ENCODE measurements at places on chromosomes 3 and 15.

- no peak for DNase-seq
Measured at GRCh38 chr3:194489736-194490612, 3.2 kb upstream of the ATP13A3 start.

DNA sequence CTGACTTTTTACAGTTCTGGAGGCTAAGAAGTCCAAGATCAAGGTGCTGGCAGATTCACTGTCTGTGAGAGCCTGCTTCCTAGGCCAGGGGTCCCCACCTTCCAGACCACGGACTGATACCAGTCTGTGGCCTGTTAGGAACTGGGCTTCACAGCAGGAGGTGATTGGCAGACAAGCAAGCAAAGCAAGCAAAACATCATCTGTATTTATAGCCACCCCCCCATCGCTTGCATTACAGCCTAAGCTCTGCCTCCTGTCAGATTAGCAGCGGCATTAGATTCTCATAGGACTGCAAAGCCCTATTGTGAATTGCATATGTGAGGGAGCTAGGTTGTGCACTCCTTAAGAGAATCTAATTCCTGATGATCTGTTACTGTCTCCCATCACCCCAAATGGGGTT, 194.7 kb upstream of the THRB start:
- DNase-seq: no peak

- DNase-seq: no peak
Measured at GRCh38 chr3:31968927-31969418, 12.1 kb downstream of the OSBPL10 start.

DNA sequence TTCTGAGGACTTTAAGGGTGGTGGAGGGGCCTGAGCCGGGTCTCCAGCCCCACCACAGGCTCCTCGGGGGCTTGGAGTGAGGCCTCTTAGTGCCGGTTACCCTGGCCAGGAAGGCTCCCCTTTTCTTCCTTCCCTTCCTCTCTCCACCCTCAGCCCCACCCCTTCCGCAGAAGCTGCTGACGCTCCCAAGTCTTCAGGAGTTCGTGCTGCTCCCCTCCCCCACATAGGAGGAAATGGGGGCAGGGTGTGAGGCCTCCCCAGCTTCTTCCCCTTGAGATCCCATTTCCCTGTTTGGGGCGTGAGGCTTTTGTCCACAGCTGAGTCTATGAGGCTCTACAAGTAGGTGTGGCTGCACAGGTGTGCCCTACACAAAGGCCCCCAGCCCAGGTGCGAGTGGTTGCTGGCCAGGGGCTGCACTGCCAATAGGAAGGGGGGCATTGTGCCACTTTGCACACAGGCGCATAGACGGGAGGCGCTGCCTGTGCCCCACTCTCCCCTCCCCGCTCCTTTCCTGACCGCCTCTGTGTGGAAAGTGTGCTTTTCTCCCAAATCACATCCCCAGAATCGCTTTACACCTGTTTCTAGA, 915 bp upstream of the CALML4 start:
- DNase-seq: no peak

GRCh38 chr3:189340680-189341460, 169.1 kb downstream of the TPRG1 start:
- DNase-seq: no peak
